ENCODE measurements at places on chromosomes 7 and 10. TPM values are rescaled to one million over a fixed set of nuclear protein-coding genes. Genes with fewer than 3 reads are reported as not detected.
A peak's percentile ranks its signal among the peaks of the same experiment; 100 is the strongest.

The SPDYE11 gene
- not detected for polyA plus RNA-seq

The TLL2 gene
- polyA plus RNA-seq: 0.39 TPM

GRCh38 chr7:33458581-33458980, 329.2 kb downstream of the BBS9 start:
- DNase-seq: no peak

- DNase-seq: peak; percentile 60
Observed at GRCh38 chr10:5355594-5356301, 9.0 kb upstream of the UCN3 start.

DNA sequence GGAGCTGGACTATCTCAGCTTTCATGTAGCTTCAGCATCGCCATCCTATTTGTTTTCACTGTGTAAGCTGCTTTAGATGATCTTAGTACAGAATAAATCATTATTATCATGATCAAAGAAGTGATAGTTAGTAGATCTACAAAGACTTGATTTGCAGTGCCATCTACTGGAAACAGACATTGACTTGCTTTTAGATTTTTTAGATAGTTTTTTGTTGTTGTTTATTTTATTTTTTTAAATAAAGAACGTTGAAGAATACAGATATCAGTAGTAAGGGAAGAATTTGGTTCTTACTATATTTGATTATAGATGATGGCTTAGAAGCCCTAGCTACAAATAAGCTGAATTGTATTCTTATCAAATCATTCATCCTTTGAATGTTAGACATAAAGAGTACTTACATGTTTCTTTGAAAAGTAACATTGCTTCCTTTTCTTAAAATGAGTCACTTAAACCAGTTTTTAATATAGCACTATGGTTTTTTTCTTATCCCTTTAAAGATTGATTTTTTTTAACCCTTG, 6.3 kb upstream of the SFMBT2 start:
- DNase-seq: peak; percentile 61

DNA sequence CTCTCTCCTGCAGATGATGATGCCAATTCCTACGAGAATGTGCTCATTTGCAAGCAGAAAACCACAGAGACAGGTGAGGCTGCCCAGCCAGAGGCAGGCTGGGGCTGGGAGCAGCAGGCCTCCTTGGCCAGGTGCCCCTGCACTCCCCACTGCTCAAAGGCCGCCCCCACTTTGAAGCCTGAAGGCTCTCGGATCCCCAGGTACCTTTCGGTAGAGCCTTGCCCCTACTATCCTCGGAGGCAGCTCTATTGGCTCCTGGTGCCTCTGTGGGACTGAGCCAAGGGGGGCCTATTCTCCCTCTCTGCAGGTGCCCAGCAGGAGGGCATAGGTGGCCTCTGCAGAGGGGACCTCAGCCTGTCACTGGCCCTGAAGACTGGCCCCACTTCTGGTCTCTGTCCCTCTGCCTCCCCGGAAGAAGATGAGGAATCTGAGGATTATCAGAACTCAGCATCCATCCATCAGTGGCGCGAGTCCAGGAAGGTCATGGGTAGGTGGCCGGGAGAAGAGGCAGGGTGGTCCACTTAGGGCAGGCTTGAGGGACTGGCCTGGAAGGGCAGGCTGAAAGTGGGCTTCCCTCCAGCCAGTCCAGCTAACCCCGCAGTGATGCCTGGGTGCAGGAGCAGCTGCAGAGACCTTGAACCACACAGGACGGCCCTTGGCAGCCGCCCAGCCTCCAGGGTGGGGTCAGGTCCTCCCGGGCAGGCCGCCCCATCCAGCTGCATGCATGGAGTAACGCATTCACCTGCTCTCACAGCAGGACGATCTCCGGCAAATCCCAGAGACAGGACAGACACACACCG, 14.1 kb downstream of the LAT2 start:
- no peak for DNase-seq

DNA sequence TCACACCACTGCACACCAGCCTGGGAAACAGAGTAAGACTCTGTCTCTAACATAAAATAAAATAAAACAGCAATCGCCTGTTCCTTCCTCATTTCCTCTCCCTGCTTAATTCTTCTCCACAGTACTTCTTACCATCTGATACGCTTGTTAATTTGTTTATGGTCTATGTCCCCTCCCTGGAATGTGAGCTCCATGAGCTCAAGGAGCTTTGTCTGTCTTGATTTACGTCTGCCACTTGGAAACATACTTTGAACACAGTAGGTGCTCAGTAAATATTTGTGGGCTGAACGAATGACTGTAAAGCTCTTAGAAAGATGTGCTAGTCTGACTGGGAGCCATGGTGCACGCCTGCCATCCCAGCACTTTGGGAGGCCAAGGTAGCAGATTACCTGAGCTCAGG, 9.1 kb upstream of the STX1A start:
- DNase-seq: no peak

GRCh38 chr10:36002445-36002844, 360.3 kb upstream of the FZD8 start:
- DNase-seq: no peak

DNA sequence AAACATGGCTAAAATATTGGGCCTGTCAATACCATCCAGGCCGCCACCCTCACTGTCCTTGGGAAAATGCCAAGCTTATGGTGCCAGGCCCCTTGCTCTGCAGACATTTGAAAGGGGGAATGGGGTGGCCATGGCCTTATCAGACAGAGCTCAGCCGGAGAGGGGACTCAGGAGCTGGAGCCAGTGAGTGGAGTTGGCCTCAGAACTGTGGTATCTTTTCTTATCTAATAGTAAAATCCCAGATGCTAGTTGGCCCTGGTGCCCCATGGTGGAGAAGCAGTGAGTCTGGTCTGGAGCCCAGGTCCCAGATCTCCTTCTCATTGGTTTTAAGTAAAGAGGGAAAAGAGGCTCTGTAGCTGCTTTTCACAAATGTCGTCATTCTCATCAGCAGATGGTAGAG, 49.6 kb upstream of the SORCS3 start:
- DNase-seq: no peak

DNA sequence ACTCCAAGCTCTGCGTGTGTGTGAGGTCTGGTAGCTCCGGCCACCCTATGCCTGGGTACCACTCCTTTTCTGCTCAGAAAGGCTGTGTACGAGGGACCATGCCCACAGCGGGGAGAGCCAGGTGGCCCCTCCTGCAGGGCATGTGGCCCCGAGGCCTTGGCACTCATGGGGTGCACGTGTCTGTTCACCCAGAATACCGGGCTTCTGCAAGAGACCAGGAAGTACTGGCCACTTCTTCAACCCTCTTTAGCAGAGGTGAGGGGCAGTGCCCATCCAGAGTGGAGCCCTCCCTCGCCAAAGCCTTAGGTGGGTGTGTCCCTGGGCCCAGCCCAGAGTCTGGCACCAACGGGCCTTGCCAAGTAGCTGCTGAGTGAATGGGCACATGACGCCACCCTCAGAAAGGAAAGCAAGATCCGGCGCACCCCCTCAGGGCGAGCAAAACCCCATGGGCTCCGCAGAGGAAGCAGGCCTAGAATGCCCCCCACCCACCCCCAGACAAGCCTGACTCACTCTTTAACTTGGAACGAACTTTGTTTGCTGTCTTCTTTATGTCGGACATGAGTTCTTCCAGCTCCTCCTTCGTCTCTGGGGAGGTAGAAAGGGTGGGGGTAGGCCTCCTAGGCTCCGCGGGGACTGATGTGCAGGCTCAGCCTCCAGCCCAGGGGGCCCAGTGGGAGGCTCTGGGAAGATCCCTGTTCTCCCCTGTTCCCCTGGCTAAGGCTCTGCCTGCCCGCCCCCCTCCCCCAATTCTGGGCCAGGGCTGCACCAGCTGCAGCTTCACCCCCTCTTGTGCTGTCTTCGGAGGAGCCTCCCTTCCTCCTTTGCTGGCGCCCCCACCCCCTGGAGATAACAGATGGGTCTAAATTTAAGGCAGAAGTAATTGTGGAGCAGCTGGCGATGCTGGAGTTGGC, 14.6 kb downstream of the STX1A start:
- DNase-seq: no peak

- no peak for DNase-seq
Observed at GRCh38 chr10:69614130-69614529, 15.9 kb upstream of the FAM241B start.

DNA sequence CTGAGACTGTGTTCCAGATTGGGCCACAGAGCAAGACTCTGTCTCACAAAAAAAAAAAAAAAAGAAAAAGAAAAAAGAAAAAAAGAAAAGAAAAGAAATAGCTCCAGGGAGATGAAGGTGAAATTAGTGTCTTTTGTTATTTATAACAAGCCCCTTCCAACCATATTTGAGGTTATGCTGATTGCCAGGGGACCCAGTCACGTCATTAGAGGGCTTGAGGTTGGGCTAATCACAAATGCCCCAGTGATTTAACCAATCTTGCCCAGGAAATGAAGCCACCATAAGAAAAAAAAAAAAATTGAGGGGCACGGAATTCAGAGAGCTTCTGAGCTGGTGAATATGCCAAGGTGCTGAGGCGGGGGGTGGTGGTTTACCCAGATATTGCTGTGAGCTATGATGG, 11.3 kb upstream of the RNF216 start:
- no peak for DNase-seq

DNA sequence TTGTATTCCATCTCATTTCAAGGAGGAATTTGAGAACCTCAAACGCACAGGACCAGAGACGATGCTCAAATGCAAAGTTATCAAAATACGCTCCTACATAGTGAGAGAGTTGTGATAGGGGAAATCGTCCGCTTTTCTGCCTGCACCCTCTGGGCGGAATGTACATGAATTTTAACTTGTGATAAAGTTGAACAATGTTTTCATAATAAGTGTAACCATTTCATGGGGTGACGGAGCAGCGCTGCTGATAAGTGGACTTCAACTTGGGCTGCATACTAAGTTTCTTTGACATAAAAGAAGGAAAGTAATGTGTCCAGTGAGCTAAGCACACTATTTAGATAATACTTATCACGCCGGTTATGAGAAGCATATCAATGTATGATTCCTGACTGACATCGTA, 497.5 kb upstream of the MGMT start:
- DNase-seq: no peak
